Heart right ventricle (tissue), 16 donors: ENCODE measurements at places on chromosomes 1 and 21. TPM values are rescaled to one million over a fixed set of nuclear protein-coding genes. Genes with fewer than 3 reads are reported as not detected.

- no peak for DNase-seq
Observed at GRCh38 chr1:96374076-96374762, 347.4 kb upstream of the PTBP2 start.

Gene LRRC38
- polyA plus RNA-seq, result 4.3 TPM

DNA sequence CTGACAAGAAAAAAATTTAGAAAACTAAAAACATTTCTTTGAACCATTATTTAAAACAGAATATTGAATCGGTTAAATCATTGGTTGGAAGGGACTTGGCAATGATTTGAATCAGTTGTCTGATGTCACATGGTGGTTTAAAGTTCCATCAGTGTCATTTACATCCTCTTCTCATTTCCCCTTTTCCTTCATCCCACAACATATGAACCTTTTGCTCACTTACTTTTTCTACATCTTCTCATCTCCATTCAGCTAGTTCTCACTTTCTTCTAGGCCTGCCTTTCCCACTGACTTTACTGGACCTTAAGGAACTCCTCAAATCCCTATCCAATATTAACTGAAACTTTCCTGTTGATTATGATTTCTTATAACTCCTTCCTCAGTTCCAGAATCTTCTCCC, 58.5 kb downstream of the PHACTR4 start:
- no peak for DNase-seq

GRCh38 chr1:184487531-184488193, 100.8 kb downstream of the C1orf21 start:
- DNase-seq, result no peak

Gene OLFML2B
- polyA plus RNA-seq, result 3.9 TPM

- DNase-seq, result no peak
Observed at GRCh38 chr1:215018555-215018954, 64.0 kb upstream of the KCNK2 start.

Gene APOBEC4
- polyA plus RNA-seq, result not detected

DNA sequence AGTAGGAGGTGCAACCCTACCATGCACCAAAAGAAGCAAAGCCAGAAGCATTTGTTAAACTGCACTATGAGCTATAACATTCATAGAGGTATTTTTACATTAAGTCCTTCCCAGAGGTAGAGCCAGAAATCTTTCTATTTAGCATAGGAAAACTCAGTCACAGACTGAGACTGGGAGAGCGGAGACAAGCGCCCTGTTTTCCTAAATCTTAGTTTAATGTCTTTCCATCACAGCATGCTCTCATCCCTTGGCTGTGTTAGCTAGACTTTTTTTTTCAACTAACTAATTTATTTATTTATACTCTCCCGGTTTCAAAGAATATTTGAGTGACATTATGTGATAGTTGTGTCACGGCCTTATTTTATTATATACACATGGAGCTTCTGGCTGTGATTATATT, 304.1 kb downstream of the LMX1A start:
- DNase-seq, result no peak

DNA sequence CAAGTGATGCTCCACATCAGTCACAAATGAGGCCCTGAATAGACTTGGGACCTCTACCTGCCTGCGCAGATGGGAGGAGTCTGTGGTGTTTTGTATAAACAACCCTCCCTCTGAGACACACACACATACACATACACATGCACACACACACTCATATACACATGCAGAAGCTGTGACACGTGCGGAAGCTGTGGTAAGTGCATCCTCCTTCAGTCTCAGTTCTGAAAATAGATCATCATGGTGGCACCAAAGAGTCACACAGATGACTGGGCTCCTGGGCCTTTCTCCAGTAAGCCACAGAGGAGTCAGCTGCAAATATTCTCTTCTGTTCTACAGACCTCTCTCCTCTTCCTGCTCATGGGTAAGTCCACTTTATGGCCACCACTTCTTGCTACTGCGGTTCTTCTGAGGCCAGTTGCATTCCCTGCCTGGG, at the start of gene LY9:
Gene LY9, plus strand, starts transcription at position 224 of the 433 bp plus-strand sequence. Its CDS starts 14 bp downstream, at position 238.
- DNase-seq, result no peak

Gene CELA2A
- polyA plus RNA-seq, result 0.09 TPM

DNA sequence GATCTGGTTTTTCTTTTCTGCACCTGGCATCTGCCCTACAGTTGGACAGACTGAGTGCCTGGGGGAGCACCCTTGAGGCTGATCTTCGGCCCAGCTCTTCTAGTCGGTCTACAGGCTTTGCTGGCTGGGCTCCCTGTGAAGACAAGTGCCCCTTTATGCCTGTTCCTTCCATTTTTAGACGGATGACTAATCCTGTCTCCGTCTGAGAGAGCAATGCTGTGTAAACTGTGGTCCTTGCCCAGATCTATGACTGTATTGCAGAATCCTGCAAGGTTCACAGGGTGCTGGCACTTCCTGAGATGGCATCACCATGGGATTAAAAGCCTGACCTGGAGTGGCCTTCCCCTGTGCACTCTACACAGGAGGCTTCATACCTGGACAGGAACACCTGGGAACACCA, 47.6 kb upstream of the SAMD13 start:
- peak; percentile 36 for DNase-seq

DNA sequence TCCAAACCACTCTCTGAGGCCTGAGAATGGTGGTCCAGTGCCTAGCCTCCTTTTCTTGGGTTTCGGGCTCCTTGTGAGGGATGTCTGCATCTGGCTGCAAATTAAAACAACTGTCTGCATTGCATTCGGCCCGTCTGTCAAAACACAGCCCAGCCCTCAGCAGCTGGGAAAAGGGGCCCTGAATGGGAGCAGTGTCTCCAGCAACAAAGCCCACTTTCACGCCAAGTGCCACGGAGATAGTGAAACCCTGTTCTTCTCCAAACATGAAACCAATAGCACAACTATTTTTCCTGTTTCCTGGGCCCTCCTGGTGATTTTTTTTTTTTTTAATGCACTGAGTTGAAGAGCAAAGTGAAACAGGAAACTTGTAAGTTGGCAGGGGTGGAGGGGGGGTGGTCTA, 138.4 kb downstream of the PLXNA2 start:
- DNase-seq, result no peak

Gene HENMT1
- 0.66 TPM for polyA plus RNA-seq

DNA sequence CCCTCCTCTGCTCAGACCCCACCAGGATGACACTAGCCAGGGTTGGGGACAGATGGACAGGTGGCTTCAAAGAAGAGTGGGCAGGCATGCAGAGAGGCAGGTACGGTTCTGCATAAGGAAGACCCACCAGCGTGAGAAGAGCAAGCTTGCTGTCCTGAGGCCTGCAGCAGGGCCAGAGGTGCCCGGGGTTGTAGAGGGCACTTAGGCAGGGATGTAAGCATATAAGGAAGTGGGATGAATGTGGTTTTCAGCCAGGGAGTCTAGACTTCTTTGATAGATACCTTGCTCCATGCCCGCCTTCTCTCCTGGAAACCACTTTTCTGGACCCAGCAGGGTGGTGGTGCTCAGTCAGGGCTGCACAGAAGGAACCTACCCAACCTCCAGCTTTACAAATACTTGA, 1.4 kb downstream of the TTC39A start:
- no peak for DNase-seq

GRCh38 chr1:180548686-180549317, 10.0 kb upstream of the OVAAL start:
- no peak for DNase-seq

- DNase-seq, result peak; percentile 58
Observed at GRCh38 chr1:202131956-202132821, 9.5 kb downstream of the GPR37L1 start.

GRCh38 chr21:42148584-42148983, 70.4 kb upstream of the ABCG1 start:
- no peak for DNase-seq

GRCh38 chr1:161037661-161038522, 872 bp downstream of the TSTD1 start:
- DNase-seq, result no peak

GRCh38 chr1:97832481-97832880, 88.4 kb downstream of the DPYD start:
- peak; percentile 60 for DNase-seq

- DNase-seq, result peak; percentile 73
Observed at GRCh38 chr1:68213843-68214242, 18.5 kb downstream of the WLS start.

- no peak for DNase-seq
Observed at GRCh38 chr1:98975810-98976209, 28.9 kb downstream of the PLPPR5 start.

DNA sequence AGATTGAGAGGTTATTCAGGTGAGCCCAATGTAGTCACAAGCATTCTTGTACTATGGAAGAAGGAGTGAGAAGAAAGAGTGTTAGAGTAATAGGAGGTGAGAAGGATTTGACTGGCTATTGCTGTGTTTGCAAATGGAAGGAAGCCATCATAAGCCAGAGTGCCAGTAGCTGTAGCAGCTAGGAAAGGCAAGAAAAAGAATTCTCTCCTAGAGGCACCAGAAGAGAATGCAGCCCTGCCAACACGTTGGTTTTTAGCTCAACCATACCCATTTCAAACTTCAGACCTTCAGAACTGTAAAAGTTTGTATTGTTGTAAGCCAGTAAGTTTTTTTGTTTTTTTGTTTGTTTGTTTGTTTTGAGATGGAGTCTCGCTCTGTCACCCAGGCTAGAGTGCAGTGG, 8.9 kb upstream of the IL12RB2 start:
- DNase-seq, result no peak

Gene TSSK3
- 4.4 TPM for polyA plus RNA-seq

Gene TBX15
- polyA plus RNA-seq, result 0.44 TPM

- DNase-seq, result no peak
Observed at GRCh38 chr1:246435421-246436041, 71.5 kb downstream of the SMYD3 start.

Gene ATP5PB
- 146 TPM for polyA plus RNA-seq

GRCh38 chr1:179082999-179083335, 1.1 kb downstream of the TOR3A start:
- no peak for DNase-seq

- no peak for DNase-seq
Observed at GRCh38 chr1:55447488-55447887, 232.3 kb upstream of the USP24 start.

DNA sequence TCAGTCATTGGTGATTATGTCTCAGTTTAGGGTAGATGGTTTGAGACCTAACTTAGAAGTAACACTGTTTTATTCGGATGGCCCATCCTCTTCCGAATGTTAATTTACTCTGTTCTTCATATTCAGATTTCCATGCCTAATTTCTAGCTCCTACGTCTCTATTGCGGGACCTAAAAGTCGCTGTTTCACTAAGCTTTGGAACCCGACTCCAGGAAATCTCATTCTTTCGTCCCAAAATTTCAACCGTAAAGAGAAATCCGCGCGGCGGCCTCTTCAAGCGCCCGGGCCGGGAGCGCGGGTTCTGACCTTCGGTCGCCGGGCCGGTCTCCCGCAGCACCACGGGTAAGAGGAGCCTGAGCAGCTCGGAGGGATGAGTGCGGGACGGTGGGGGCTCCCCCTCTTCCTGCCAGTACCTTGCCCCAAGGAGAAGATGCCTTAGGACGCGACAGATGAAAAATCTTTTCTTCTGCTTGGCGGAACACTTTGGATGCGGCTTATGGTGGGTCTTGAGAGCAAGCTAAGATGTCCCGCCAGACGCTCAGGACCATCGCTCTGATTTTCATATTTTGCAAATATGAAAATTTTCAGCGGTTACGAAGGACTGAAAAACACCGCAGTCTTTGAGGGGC, 128.7 kb downstream of the PPIAL4G start:
- DNase-seq, result no peak

DNA sequence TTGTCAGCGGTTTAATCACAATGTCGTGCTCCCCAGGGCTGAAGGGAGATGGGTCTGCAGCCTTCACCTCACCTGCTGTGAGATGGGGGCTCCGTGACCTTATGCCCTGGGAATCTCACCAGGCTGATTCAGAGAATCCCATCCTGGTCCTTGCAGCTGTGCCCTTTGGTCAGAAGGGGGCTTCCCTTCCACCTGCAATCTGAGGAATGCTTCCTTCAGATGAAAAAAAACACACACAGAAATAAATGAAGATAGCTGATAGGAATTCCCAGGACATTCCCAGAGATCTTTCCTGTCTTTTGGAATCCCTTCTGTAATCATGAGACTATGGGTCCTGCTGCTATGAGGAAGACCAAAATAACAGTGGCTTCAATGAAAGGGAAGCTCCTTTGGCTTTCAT, 127.0 kb upstream of the VAMP3 start:
- no peak for DNase-seq

DNA sequence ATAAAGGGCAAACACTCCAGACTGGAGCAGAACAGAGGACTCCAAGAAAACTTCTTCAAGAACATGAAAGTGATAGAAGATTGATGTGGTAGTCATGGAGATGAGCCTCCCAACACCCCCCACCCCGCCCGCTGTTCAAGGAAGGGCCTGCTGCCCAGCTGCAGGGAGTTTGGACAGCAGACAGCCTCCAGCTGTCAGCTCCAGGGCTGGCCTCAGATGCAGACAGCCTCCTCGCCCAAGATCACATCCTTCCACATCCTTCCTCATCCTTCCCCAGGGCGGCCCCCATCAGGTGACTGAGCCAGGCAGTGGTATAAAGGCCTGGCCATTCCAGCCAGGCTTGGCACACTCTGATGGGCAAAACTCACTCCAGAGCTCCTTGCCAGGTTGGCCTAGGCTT, 24.6 kb downstream of the HMGN2 start:
- DNase-seq, result no peak

- no peak for DNase-seq
Observed at GRCh38 chr1:240831191-240831631, 219.3 kb upstream of the GREM2 start.

DNA sequence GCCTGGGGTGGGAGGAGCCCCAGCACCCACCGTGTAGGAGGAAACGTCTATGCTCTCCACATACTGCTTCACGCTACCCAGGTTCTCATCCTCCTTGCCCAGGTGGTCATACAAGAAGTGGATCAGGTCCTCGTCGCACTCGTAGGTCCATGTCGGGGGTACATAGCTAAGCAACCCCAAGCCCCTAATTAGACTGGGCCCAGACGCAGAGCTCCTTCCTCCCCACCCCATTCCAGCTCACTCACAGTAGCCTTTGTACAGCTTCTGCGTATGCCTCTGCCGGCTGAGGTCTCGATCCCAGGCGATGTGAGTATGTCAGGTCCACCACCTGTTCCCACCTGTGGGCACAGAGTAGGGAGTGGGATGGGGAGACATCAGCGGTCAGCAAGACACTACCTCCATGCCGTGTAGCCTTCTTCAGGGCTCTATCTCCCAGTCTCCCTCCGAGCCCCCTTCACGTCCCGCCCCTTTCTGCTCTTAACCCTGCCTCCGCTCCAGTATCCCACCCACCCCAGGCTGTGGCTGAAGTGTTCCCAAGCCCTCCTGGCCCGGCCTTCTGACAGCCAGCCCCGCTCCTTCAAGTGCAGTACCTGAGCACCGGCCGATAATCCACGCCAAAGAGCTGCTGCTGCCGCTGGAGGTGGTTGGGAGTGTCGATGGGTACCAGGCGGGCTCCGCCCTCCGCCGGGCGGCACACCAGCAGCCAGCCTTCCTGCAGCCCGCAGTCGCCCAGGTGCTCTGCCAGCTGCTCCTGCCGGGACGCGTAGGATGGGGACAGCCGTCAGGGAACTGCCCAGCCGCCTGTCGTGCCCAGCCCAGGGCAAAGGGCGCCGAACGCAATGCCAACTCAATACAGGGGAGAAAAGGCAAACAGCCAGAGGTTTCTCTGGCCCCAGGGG, 919 bp downstream of the HECTD3 start:
- DNase-seq, result no peak

Gene GBP1
- polyA plus RNA-seq, result 5.8 TPM
